ENCODE measurements at places on chromosomes 7 and 10.

DNA sequence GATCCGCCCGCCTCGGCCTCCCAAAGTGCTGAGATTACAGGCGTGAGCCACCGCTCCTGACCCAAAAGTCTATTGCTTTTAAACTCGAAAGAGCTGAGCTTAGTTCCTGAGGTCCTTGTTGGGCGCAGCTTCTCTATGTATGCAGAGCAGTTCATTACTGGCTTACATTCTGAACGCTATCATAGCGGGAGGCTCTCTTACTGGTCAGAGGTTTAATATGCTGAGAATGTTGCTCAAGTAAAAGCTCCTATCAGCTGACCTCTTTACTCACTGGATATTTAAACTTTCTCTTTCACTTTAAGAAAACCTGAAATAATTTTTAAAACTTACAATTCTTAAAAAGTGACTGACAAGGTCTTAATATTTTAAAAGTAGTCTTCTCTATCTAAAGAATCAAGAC is 160.8 kb upstream of the WNT16 start:
- DNase-seq = no peak

DNA sequence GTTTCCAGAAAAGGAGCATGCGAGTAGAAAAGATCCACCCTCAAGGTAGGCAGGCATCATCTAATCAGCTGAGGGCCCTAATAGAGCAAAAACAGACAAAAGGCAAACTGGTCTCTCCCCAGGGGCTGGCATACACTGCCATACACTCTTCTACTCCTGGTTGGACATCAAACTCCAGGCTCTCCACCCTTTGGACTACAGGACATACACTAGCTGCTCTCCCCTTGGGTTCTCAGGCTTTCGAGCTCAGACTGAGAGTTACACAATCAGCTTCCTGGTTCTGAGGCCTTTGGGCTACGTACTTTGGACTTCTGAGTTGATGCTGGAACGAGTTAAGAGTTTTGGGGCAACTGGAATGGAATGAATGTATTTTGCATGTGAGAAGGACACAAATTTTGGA is 50.9 kb upstream of the TM9SF3 start:
- DNase-seq = no peak

DNA sequence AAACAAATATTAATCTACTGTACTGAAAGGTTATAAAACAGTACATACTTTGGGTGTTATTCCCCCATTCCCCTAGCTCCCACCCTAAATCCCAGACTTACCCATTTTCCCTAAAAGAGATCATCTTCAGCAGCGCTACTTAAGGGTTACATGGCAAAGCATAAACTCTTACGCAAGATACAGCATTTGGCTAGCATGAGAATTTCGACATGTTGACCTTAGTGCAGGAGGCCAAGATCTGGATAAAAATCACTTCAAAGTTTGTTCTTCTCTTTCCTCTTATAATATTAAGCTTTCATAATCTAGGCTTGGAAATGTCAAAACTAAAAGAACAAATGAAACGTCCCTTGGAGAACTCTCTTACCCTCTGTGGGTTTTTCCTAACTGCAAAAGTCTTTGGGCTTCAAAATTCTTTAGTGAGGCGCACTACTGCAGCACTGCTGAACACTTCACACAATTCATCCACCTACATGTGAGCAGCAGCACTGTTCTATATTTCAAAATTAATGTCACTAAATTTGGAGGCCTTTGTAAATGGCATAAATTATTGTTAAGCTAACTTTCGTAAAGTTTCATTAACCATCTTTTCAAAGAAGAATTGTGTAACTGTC is 59.5 kb upstream of the PDLIM1 start:
- no peak for DNase-seq

GRCh38 chr10:7383442-7383841 is 27.4 kb downstream of the SFMBT2 start:
- no peak for DNase-seq

DNA sequence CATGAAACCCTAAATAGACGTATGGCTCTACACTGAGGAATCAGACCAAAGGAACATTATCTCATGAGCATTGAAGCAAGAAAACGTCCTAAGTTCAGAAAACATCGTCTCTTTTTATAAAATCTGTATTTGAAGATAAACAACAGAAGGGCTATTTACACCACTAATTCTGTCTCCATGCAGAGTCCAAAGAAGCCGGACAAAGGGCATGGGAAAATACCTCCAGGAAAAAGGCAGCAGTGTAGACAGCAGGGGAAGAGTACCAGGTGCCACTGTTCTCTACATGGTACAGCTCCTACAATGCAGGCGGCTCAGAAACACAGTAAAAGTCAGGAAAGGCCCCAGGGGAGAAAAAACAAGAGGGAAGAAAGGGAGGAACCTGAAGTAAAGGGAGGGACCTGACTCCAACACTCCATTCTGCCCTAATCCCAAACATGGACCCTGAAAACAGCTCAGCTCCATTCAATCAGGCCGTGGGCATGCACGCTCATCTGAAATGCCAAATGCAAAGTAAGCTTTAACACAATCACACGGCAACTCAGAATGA is 17.5 kb downstream of the FAM171A1 start:
- DNase-seq = no peak

DNA sequence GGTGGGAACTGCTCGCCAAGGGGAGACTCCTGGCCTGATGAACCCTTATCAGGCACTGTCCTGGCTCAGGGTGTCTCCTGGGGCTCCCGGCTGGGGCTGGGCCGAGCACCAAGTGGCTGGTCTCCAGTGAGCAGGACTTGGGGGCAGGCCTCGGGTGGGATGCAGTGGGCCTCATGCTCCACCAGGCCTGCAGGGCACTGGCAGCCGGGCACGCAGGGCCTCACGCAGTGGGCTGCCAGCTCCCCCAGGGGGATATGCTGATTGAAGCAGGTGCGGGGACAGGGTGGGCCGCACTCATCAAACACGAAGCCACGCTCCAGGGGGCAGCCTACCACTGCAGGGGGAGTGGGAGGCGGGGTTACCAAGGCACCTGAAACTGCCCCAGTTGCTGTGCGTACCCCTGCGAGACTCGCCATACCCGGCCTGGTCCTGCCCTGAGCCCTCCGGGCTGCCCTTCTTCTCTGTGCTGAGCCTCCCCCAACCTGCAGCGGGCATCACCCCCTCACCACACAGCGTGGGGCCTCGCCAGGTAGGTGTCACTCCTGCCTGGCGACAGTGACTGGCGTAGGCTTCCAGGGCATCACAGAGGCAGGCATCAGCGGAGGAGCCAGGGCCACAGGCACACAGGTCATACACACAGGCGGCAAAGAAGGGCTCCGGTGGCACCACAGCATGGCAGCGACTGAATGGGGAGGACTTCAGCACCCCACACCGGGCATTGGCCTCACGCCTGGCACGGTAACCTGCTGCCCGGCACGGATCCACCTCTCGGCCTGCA is 14.5 kb downstream of the ATP6V1F start:
- DNase-seq = no peak

GRCh38 chr10:123897146-123897545 is 5.5 kb upstream of the CPXM2 start:
- DNase-seq = no peak

- DNase-seq = no peak
These were observed 79.6 kb downstream of the RAPGEF5 start for GRCh38 chr7:22277375-22277774.

DNA sequence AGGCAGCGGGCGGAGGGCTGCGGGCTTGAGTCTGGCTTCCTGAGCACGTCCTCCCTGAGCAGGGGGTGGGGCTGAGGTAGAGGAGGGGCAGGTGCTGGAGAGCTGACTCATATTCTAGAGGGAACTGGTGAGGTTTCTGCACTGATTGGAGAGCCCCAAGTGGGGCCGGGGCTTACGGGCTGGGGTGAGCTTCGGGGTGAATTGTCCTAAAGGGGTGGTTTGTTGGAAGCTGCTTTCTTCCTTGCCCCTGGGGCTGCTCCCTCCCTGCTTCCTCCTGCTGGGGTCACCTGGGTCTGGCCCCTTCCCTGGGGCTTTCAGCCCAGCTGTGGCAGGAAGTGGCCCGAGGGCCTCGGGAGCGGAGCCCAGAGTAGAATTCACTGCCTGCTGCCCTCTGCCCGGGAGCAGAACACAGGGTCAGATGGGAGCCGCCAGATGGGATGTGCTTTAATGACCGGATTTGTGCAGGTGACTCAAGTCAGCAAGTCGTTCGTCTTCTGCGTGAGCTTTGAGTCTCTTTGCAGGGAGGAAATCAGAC is 48.6 kb downstream of the FAM20C start:
- no peak for DNase-seq

- no peak for DNase-seq
These were observed 57.2 kb upstream of the STEAP1B start for GRCh38 chr7:22557167-22557566.

GRCh38 chr7:11203683-11204082 is 230.0 kb downstream of the PHF14 start:
- no peak for DNase-seq

DNA sequence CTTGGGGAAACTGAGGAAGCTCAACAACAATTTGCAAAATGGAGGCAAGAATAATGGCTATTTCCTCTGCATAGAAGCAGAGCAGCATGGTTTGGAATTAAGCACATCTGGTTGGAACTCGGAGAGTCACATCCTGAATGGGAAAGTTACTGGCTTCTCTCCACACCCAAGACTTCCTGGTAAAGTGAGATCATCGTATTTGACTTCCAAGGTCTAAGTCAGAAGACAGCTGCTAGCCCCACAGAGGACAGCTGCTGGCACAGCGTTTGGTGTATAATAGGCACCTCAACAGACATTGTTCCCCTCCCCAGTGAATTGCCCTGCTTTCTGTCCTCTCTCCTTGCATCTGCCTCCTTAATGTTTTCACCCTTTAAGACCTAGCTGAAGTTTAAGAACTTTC is 37.0 kb upstream of the NRF1 start:
- DNase-seq = no peak

GRCh38 chr7:46115410-46115809 is 194.3 kb upstream of the IGFBP3 start:
- no peak for DNase-seq

- no peak for DNase-seq
These were observed 26.7 kb upstream of the ABLIM1 start for GRCh38 chr10:114684822-114685209.

DNA sequence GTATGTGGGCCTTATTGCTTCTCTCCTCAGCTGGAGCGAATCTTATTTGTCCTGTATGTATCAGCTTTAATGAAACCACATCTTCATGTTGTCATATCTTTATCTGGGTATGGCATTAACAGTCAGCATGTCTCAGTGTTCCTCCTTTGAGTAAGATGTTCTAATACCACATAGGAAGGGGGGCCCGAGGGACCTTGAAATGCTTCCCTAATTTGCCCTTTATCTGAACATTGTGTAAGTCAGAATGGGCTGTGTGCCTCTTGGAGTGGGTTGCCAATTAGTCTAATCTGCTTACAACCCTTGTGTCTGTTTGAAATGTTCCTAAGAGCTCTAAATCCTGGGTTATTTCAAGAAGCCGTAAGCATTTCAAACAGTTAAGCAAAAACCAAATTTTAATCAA is 623.8 kb downstream of the SUGCT start:
- DNase-seq = no peak

DNA sequence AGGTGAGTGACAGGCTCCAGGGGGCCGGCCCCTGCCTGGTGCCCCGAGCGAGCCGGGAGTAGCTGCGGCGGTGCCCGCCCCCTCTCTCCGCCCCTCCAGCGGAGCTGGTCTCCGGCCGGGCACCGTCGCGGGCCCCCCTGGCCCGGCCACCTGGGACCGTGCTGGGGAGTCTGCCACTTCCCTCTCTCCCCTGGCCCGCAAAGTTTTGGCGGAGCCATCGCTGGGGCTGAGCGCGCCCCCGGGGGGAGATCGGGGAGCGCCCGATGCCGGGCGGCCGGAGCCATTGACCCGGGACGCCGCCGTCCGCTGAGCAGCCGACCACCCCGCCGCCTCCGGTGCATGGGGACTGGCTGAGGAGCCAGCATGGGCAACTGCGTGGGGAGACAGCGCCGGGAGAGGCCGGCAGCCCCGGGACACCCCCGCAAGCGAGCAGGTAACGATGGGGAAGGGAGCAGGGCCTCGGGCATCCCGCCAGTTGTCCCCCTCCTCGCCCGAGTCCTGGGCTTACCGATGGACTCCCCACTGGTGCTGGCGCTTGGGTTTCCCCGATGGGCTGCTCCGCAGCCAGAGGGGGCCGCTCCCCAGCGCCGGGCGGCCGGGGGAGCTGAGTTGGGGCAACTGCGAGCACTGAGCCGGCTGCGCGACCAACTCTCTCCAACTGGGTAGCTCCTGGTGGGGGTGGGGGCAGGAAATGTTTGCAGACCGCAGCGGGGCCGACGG is at the start of gene UBTD1:
UBTD1 (plus strand) TSS at position 84 of the 720 bp plus-strand sequence; CDS start at position 364, 280 bp downstream.
- DNase-seq = peak; percentile 33

- no peak for DNase-seq
These were observed 1.6 kb upstream of the SPAG6 start for GRCh38 chr10:22343731-22344130.

DNA sequence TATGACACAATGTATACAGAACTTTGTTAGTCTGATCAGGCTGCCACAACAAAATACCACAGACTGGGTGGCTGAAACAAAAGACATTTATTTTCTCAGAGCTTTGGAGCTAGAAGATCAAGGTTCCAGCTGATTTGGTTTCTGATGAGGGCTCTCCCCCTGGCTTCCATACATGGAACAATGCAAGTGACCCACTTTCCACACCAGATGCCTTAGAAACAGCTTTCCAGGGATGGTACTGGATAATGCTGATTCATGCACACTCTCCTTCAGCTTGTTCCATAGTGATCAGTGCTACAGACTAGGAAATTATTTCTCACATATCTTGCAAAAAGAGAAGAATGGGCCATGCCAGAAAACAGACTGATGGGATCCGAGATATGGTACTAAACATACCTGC is 1274.9 kb upstream of the SORCS1 start:
- DNase-seq = no peak

- DNase-seq = peak; percentile 1
These were observed 983 bp downstream of the FZD8 start for GRCh38 chr10:35640951-35641675.

Data from activated naive CD4-positive, alpha-beta T cell (primary cell).